ENCODE measurements at places on chromosomes 5 and 9.

DNA sequence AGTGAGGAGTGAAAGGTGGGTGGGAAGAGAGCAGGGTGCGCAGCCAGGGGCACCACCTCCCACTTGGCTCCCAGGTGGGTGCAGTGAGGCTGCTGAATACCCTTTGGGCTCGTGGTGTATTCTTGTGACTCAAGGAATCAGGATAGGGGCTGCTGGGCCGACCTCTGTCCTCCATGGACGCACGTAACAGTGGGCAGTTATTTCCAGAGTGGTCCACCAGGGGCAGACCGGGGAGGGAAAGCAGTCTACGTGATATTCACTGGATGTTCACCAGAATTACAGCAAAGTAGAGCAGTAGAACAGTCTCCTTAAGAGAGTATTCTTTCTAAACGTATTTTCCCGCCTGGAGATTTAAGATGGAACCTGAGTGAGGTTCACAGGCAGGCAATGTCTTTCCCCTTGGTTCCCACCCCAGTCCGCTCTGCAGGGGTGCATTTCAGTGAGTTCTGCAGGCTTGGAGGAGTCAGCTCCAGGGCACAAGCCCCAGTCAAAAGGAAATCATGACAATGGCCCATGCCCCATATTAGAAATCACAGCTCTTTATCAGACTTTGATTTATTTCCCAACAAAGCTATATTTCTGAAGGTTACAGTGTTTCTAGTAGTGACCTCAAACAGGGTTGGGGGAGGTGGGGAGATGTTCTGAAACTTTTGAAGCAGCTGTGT is 88.7 kb downstream of the SYK start:
- no peak for ATAC-seq

- peak; percentile 19 for ATAC-seq
Observed at GRCh38 chr5:62717301-62717933, 138.8 kb downstream of the LRRC70 start.

- no peak for ATAC-seq
Observed at GRCh38 chr5:6574537-6575245, 58.2 kb downstream of the NSUN2 start.

GRCh38 chr5:43772764-43773477 is 169.9 kb downstream of the NNT start:
- peak; percentile 75 for ATAC-seq

DNA sequence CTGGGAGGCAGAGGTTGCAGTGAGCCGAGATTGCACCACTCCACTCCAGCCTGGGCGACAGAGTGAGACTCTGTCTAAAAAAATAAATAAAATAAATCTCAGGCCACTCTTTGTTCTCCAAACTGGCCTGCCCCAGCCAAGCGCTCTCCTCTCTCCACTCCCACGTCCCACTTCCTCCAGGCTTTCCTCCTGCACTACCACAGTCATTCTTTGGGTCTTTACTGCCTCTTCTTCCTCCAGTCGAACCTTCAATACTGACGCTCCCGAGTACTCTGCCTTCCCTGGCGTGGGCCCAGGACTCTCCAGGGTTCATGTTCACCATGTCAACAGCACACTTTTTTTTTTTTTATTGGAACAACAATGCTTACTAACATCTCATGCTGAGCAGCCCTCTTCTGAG is 23.9 kb downstream of the RNF130 start:
- no peak for ATAC-seq

GRCh38 chr9:15372455-15372854 is 50.2 kb upstream of the SNAPC3 start:
- no peak for ATAC-seq

DNA sequence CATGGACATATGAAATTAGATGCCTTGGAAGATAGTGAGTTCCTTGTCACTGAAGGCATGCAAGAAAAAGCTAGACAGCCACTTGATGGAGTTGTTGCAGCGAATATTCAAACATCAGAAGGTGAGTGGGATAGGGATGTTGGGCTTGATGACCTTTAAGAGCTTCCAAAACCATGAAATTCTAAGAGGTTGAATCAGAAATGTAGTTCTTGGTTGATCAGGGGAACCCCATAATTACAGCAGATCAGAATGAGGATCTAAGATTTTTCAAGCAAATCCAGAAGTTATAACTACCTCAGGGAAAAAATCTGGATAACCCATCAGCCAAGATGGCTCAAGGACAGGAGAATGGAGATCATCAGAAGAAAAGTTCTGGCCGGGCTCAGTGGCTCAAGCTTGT is 244.3 kb upstream of the NR4A3 start:
- no peak for ATAC-seq

DNA sequence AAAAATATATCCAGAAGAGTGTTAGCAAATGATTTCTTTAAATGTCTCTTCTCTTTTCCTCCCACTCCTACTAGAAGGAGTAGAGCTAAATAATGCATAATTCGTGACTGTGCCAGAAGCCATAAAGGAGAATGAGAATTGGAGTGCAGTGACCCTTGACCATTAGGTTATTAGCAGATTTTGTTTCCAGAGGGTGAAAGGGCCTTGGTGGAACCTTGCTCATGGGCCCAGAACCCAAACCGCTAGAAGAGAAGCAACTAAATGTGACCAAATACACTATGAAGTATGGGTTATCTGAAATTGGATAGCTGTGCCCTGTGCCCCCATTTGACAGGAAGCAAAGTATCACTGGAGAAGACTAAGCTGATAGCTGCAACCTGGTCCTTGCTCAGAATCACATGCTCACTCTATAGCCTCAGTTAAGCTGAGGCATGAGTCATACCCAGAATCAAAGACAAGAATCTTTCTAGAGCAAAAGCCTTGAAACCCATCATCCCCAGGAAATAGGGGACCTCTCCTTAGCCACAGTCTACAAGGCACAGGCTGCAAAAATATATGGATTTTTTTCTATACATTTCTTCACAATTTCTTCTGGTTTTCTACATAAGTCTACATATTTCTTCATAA is 36.3 kb downstream of the CAPSL start:
- no peak for ATAC-seq

Measured in SK-N-SH treated with all-trans-retinoic acid at 6 μM for 48 hours (cell line).